Stimulated activated CD4-positive, alpha-beta T cell treated with anti-CD3 and anti-CD28 coated beads, Interleukin-1b, Interleukin-23, amount 100 ng/mL, for 24 hours (primary cell): ENCODE measurements at places on chromosomes 5 and 9.

DNA sequence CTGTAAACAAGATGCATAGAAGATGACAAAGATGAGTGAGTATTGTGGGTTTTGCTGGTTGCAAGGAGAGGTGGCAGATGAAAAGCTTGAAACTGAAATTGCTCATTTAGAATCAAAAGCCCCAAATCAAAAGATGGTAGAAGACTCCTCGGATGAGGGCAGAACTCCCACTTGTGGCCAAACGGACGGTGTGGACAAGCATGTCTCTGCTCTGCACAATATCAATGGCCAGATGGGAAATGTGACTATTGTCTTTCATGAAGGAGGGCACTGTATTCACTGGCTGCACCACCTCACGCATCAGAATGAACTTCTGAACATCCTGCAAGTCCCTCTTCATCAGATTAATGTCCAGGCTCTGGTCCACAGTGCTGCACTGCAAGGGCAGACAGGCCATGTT is 541.7 kb downstream of the MTRR start:
- no peak for DNase-seq

- no peak for DNase-seq
Measured at GRCh38 chr5:74767579-74767913, 497 bp downstream of the NSA2 start.

DNA sequence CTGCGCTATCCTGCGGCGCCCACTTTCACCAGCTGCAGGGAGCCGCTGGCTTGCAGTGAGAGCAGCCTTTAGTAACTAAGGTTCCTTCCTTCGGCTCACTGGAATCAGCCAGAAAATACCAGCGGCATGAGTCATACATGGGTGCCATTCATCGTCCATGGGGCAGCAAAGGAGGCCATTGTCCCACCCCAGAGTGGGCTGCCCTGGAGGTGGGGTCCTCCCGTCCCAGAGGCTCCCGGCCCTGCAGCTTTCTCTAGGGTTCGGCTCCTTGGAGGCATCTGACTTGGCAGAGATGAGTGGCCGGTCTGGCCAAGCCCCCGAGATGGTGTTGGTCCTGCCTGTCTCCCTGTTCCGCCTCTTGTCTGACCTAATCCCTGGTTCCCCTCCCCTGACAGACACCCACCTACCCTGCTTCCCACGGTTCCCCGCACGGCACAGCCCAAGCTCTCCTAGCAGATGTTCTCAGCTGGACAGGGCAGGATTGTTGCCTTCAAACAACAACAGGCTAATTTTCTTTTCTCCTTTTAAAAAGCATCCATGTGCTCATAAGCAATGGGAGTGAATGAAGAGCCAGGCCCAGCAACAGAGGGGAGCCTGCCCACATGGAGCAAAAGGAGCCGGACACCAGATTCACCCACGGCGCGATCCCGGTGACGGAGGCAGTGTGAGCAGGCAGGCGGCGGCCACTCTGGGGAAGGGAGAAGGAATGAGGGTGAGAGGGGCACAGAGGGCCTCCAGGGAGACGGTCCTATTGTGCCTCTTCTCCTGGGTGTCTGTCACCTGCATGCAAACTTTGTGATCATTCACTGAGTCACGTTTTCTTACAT is 97.0 kb upstream of the COL5A1 start:
- no peak for DNase-seq

GRCh38 chr9:16619914-16620520 is 250.5 kb downstream of the BNC2 start:
- no peak for DNase-seq

GRCh38 chr5:41908374-41909079 is 4.4 kb downstream of the RIMOC1 start:
- no peak for DNase-seq

GRCh38 chr9:70539001-70539400 is 124.5 kb upstream of the KLF9 start:
- no peak for DNase-seq

GRCh38 chr9:27945386-27945785 is 372.1 kb upstream of the C9orf72 start:
- no peak for DNase-seq
